ENCODE measurements at places on chromosomes 3 and 15.

DNA sequence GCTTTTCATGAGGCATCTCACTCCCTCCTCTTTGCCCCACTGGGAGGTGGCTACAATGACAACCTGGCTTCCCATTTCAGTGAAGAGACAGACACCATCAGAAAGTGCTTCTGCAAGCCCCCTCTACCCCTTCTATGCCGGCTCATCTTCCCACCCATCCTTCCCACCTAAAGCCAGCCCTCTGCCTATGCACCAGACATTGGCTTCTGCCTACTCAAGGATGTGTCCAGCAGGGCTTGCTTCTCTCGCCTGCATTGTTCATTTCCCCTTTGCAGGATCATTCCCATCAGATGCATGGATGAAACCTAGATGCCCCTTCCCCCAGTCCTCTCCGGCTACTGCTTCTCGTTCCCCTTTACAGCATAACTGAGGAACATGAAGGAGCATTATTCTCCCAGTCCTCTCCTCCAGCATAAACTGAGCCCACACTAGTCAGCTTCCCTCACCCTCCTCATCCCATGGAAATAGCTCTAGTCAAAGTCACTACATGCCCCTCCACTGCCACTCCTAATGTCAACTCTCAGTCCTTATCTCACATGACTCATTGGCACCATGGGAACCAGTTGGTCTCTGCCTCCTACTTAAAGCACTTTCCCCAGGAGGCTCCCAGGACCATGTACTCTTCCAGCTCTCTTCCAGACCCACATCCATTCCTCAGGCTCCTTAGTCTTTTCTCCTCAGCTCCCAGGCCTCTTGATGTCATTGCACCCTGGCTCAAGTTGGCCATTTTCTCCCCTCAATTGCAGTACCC is 47.9 kb downstream of the TM2D3 start:
- no peaks in the 10 kb centered on the region for H3K36me3 ChIP-seq
- no peak overlapping the region for H3K27ac ChIP-seq
- H3K27me3 ChIP-seq: no peaks in the 10 kb centered on the region
- no peak for DNase-seq

DNA sequence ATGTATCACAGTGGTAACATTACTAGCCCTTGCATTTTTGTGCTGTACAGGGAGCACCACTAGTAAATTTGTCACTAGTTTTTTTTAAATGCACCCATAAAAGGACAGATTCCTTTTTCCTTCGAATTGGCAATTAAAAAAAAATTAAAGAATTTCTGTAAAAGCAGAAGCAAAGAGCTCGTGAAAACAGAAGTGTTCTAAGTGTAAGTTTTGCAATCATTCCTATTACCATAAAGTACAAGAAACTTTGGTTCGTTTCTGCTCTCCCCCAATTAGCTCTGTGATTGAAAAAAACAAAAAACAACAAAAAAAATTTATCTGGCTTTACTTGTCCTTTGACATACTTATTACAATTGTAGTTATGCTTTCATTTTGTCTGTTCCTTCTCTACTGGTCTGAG is 5.3 kb downstream of the SERP1 start:
- H3K36me3 ChIP-seq: no peaks in the 10 kb centered on the region
- H3K27me3 ChIP-seq: no peaks in the 10 kb centered on the region
- no peak overlapping the region for H3K27ac ChIP-seq
- peaks cover 14% of the 10 kb centered on the region for H3K4me1 ChIP-seq
- no peak overlapping the region for H3K4me3 ChIP-seq

DNA sequence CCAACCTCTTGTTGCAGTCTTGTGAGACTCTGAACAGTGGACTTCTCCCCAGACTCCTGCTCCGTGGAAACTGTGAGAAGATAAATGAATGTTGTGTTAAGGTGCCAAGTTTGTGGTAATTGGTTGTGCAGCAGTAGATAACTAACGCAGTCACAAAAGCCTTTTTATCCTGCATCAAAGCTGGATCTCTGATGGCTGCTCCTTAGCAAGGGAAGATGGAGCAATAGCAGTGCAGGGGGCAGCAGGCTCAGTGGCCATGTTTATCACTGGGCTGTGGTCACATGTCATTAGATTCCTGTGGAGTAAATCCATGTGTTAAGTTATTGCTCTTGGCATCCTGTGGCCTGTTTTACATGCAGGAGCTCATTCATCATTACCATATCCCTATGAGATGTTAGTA is 13.5 kb downstream of the CMTM7 start:
- H3K4me3 ChIP-seq: no peak overlapping the region
- no peak overlapping the region for H3K27ac ChIP-seq
- H3K27me3 ChIP-seq: no peaks in the 10 kb centered on the region
- H3K36me3 ChIP-seq: no peaks in the 10 kb centered on the region
- H3K4me1 ChIP-seq: no peaks in the 10 kb centered on the region
- DNase-seq: no peak

DNA sequence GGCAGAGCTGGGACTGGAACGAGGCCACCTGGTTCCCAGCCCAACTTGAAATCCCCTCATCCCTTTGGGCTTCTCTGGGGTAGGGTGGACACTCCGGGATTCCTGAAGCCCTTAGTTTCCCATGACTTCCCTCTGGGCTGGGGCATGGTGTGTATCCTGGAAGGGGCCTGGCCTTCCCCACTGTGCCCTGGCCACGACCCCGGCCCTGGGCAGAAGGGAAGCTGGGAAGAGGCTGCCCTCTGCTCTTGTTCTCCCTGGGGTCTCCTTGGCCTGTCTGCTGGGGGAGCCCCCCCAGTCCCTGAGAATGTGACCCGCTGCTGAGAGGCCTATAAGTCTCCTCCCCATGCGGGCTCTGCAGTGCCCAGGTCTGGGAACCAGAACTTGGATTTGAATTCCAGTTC is 104.9 kb downstream of the LINGO1 start:
- H3K36me3 ChIP-seq: no peaks in the 10 kb centered on the region
- H3K27me3 ChIP-seq: no peaks in the 10 kb centered on the region
- H3K4me1 ChIP-seq: no peaks in the 10 kb centered on the region
- no peak overlapping the region for H3K4me3 ChIP-seq

DNA sequence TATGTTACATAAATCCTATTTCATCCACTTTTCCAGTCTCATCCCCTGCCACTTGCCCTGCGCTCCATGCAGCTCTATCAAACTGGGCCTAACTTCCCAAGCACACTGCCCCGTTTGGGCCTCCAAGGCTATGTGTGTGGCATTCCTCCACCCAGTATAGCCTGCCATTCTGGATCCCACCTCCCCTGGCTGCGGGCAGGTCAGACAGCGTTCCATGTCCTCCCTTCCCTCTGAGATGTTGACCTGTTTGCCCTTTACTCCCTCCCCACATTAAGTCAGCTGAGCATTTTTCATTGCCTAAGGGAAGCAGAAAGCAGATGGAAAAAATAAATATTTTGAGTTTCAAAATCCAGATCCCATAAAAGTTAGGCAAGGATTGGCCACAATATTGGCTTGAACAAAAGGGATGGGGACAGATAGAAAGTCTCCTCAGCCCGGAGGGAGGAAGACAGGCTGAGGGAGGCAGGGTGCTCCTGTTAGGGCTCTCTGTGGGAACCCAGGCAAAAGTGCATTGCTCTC is 73.3 kb downstream of the CYP19A1 start:
- no peaks in the 10 kb centered on the region for H3K4me1 ChIP-seq
- no peak overlapping the region for H3K27ac ChIP-seq
- DNase-seq: no peak
- no peak overlapping the region for H3K4me3 ChIP-seq
- H3K36me3 ChIP-seq: no peaks in the 10 kb centered on the region
- no peaks in the 10 kb centered on the region for H3K27me3 ChIP-seq

GRCh38 chr3:70261283-70261682 is 51.2 kb downstream of the MDFIC2 start:
- DNase-seq: no peak
- H3K36me3 ChIP-seq: no peaks in the 10 kb centered on the region
- H3K27me3 ChIP-seq: no peaks in the 10 kb centered on the region
- no peaks in the 10 kb centered on the region for H3K4me1 ChIP-seq
- no peak overlapping the region for H3K27ac ChIP-seq

- no peak overlapping the region for H3K4me3 ChIP-seq
- peaks cover 6% of the 10 kb centered on the region for H3K4me1 ChIP-seq
- no peaks in the 10 kb centered on the region for H3K27me3 ChIP-seq
- H3K27ac ChIP-seq: no peak overlapping the region
Observed at GRCh38 chr3:37603722-37604121, 258.0 kb upstream of the CTDSPL start.

DNA sequence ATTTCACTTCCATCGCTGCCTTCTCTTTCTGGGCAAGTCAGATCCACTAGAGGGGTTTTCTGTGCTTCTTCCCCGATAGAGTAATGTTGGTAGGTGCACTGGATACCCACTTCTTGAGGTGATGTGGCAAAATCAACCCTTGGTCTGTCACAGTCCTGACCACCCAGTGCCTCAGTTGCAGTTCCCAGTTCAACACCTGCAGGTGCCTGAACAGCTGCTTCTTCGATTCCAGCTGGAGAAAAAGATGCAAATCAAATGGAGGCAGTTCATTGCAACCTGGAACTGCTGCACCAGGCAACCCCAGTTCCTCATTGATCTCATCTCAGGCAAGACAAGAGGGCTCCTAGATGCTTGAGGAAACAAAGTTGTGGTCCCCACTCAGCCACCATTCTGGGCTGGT is 186.6 kb downstream of the UBE2E2 start:
- no peaks in the 10 kb centered on the region for H3K27me3 ChIP-seq
- DNase-seq: no peak
- no peak overlapping the region for H3K4me3 ChIP-seq
- no peaks in the 10 kb centered on the region for H3K36me3 ChIP-seq
- no peaks in the 10 kb centered on the region for H3K4me1 ChIP-seq

DNA sequence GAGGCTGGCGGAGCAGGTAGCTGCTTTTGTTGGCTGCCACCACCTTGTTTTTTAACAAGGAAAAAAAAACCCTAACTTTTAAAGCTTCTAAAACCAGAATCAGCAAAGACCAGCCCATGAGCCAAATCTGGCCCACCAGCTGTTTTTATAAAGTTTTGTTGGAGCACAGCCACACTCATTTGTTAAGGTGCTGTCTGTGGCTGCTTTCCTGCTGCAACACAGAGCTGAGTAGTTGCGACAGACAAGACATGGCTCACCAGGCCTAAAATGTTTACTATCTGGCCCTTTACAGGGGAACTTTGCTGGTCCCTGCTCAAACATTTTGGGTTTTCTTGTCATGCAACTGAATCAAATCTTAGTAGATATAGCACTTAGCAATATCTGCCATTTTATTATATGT is 18.9 kb downstream of the EFCAB12 start:
- no peaks in the 10 kb centered on the region for H3K4me1 ChIP-seq
- no peaks in the 10 kb centered on the region for H3K36me3 ChIP-seq
- H3K27ac ChIP-seq: no peak overlapping the region
- DNase-seq: no peak

DNA sequence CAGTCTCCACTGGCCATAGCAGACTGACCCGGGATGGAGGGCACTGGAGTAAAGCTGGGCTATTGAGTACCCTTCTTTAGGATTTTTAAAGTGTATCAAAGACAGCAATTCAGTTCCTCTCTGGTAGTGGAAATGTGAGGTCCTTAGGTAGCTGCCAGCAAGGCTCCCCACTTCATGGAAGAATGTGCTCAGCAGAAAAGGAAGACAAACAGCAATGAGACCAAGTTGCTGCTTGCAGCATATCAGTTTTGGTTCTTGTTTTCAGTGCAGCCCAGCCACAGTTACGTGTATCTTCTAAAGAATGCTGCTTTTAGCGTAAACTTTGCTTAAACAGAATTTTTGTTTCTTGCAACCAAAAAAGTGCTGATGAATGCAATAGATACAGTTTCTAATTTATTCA is 374.0 kb upstream of the CBLB start:
- DNase-seq: no peak
- no peaks in the 10 kb centered on the region for H3K27me3 ChIP-seq
- no peak overlapping the region for H3K27ac ChIP-seq
- H3K4me3 ChIP-seq: no peak overlapping the region
- H3K4me1 ChIP-seq: no peaks in the 10 kb centered on the region
- H3K36me3 ChIP-seq: no peaks in the 10 kb centered on the region

- H3K4me1 ChIP-seq: no peaks in the 10 kb centered on the region
- H3K4me3 ChIP-seq: no peak overlapping the region
- no peak for DNase-seq
- no peak overlapping the region for H3K27ac ChIP-seq
Observed at GRCh38 chr3:73409138-73409763, 215.5 kb downstream of the PDZRN3 start.

GRCh38 chr3:183967693-183968092 is 50.0 kb downstream of the ABCC5 start:
- H3K36me3 ChIP-seq: no peaks in the 10 kb centered on the region
- no peak overlapping the region for H3K4me3 ChIP-seq
- no peak for DNase-seq
- no peak overlapping the region for H3K27ac ChIP-seq

DNA sequence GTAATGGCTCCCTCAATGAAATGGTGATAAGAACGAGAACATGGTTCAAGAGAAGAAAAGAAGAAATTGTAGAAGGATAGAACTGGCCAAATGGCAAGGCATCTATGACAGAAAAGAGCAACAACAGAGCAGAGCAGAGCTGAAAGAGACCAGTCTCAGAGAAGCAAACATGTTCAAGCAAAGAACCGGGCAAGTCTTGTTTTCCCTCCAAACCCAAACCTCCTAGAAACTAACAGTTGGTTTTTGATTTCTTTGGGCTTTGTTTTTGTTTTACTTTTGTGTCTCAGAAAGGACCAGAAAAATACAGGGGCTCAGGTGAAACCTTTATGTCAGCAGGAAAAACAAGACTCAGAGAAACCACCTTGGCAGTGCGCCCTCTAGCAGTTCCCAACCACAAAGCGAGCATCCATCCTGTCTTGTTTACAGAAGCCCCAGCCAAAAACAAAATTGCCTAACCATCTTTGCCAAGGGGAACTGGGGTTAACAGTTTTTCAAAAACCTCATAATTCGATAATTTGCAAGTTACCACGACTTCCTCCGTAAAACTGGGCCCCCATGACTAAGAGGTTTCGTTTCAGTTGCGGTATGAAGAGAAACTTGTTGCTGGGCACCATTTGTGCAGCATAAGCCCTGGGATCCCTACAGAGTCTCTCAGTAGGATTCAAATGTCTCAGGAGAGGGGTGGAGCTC is 159.2 kb upstream of the SLC24A5 start:
- H3K27me3 ChIP-seq: no peaks in the 10 kb centered on the region
- H3K4me1 ChIP-seq: no peaks in the 10 kb centered on the region
- no peaks in the 10 kb centered on the region for H3K36me3 ChIP-seq
- no peak overlapping the region for H3K27ac ChIP-seq
- no peak overlapping the region for H3K4me3 ChIP-seq

GRCh38 chr3:156518726-156519125 is 36.2 kb downstream of the SSR3 start:
- no peaks in the 10 kb centered on the region for H3K36me3 ChIP-seq
- no peaks in the 10 kb centered on the region for H3K27me3 ChIP-seq
- no peak overlapping the region for H3K27ac ChIP-seq
- H3K4me3 ChIP-seq: no peak overlapping the region
- no peaks in the 10 kb centered on the region for H3K4me1 ChIP-seq

GRCh38 chr3:45084820-45085816 is 59.0 kb downstream of the CLEC3B start:
- H3K36me3 ChIP-seq: no peaks in the 10 kb centered on the region
- H3K4me1 ChIP-seq: peaks cover 10% of the 10 kb centered on the region
- no peaks in the 10 kb centered on the region for H3K27me3 ChIP-seq
- H3K4me3 ChIP-seq: no peak overlapping the region

Data from prostate gland (tissue), 2 donors.